ENCODE measurements at places on chromosomes 7 and 10.

DNA sequence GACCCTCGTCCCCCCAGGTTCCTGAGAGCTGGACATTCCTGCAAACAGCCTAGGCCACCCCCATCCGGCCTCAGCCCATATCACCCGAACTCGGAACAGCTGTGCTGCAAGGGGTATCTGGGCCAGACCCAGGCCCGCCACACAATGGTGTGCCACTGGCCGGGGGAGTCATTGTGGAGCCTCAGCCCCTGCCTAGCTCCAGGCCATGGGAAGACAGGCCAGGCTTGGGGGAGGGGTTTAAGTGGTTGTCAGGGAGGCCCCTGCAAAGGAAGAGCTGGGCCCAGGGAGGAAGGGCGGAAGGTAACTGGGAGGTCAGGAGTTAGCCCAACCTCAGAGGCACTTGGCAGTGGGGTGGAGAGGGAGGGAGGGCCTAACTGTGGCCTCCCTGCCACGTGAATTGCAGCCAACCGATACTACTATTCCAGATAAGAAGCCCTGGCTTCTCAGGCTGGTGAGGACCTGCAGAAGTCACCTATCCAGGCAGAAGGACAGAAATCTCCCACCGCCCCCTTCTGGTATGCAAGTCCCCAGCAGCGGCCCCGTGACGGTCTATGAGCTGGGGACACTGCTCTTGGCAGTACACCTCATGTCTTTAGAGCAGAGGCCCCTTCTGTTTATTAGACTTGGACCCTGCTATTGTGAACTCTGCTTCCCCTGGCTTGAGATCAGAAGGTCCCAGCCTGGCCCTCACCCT lies 26.8 kb downstream of the VSIR start:
- DNase-seq, result no peak

DNA sequence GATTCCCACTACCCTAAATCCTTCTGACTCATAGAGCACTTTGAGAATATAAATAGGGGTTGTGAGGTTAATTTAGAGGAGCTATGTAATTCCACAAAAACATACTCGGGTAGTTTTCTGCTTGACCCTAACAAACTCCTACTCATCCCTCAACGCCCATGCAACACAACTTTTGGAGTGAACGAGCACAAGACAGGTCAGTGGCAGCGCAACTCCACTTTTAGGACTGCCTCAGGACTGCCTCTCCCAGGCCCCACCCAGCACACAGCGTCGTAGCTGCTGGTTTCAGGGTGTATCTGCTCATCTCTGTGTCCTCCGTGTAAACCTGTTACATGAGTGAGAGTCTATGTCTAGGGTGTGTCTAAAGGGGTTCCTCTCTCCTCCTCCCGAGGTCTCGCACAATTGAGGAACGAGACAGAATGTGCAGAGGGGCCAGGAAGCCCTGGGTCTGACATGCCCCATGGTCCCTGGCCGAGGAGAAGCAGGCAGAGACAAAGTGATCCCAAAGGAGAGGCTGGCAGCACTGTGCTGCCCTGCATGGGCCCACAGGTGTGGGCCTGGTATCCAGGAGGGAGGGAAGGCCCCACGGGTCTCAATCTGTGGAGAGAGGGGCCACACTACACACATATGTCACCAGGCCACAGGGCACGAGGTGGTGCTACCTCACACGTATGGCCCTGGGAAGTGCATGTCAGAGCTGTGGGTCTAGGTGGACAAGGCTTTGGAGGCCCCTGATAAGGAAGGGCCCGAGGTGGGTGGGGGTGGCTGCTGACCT lies 45.5 kb downstream of the CAMK2B start:
- DNase-seq, result no peak

DNA sequence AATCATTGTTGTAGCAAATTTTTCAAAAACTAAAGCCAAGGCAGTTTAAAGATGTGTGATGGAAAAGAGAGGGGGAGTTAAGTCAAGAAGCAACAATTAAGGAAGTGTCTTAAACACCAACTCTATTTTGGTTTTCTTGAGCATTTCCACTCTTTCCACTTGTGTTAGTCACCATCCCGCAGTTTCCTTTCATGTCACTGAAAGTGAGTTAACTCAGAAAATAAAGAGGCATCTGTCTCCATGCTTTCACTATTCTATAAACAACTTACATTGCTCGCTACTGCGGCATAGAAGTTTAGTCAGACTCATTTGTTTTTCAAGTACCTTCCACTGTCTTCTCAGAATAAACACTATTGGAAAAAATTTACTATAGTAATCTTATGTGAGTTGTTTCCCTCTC lies 284.9 kb upstream of the SEMA3D start:
- no peak for DNase-seq

GRCh38 chr10:61475449-61475873 lies 22.3 kb upstream of the TMEM26 start:
- no peak for DNase-seq

GRCh38 chr10:24884316-24884715 lies 68.1 kb downstream of the PRTFDC1 start:
- DNase-seq, result no peak

- DNase-seq, result no peak
Observed at GRCh38 chr10:43821103-43821502, 172.4 kb upstream of the ZNF32 start.

DNA sequence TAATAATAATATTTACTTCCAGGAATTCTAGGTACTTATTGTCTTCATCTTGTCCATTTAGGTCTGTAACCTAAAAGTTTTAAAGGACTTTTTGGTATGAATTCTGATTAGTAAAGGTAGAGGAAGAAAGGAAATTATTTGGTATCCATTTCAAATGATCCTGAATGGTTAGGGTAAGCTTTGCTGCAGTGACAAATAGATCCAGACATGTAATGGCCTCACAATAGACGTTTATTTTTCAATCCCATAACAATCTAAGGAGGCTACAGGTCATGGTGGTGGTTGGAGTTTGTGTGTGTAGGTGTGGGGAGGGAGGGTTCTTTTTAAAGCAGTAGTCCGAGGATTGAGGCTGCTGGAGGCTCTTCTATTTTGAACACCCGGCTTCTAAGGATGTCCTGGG lies 5.3 kb downstream of the FBH1 start:
- no peak for DNase-seq

DNA sequence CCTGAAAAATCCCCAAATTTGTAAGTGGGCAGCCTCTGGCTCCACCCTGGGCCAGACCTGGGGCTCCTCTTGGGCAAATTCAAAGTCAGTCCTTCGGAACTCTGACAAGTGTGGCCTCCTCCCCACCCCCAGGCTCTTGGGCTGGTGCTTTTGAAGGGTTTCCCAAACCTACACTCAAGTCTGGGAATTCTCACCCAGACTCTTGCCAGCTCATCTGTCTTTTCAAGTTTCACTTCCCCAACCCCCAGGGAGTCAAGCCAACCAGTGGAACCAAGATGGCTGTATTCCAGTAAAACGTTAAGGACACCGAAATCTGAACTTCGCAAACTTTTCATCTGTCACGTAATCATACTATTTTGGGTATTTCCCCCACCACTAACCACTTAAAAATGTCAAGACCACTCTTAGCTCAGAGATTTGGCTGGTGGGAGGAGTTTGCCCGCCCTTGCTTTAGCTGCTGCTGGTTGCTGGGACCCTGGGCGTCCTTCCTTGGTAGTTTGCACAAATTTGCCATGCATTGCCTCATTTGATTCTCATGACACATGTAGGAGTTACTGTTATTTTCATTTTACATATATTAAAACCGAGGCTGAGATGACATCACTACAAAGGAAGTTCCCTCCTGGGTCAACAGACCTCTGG lies 1.7 kb upstream of the MYO1G start:
- DNase-seq, result no peak

GRCh38 chr7:36946401-36946739 lies 222.1 kb upstream of the AOAH start:
- DNase-seq, result no peak

GRCh38 chr7:4270268-4270667 lies 411.8 kb upstream of the FOXK1 start:
- DNase-seq, result no peak

DNA sequence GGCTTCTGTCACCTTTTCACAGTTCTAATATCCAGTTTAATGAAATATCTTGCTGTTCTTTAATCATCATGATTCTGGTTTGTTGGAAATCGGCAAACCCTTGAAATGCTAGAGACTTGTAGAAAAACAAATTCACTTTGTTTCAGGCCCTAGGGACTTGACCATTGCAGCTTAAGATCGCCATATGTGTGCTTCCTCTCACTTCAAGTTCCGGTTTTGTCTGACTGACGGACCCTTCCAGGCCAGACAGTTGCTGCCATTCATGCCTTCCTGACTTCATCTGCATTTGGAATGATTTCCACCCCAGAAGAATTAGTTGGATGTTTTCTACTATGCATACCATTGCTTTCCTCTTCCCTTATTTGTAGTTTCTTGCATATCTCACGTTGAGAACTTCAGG lies 125.6 kb downstream of the CELF2 start:
- no peak for DNase-seq

DNA sequence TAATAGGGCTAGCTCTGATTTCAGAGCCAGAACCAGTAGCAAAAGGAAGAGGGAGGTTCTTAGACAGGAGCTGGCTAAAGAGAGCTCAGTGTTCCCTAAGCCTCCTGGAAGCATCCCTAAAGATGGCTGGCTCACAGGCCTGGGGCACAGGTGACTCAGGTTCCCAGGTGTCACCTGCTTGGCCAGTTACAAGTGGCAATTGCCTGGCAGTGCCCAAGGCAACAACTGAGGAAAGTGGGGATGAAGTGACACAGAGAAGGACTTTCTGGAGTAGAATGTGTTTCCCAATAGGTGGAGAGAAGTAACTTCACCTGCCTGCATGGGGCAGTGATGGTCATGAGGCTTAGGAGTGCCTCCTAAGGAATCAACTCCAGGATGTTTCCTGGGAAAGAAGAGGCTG lies 66.5 kb upstream of the EEPD1 start:
- DNase-seq, result no peak

GRCh38 chr10:103576862-103577261 lies 83.4 kb downstream of the NEURL1 start:
- DNase-seq, result no peak

GRCh38 chr10:69686866-69687265 lies 56.8 kb downstream of the FAM241B start:
- DNase-seq, result no peak

DNA sequence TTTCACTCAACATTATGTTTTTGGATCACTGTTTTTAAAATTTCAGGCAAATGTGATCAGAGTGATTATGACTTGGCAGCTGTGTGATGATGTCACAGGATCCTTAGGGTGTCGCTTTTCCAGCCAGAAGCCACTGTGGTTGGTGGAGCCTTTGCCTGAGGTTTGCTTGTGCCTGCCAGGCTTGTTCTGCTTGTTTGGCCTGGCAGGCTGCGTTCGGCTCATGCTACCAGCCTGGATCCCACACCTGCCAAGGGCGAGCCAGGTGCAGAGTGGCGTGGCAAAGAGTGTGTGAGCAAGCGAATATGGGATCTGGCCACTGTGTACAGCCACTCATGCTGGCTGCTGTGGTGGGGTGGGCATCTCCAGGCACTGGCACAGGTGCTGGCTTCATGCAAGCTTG lies 55.7 kb downstream of the ADK start:
- no peak for DNase-seq

GRCh38 chr10:16297642-16298041 lies 139.2 kb upstream of the PTER start:
- DNase-seq, result no peak

DNA sequence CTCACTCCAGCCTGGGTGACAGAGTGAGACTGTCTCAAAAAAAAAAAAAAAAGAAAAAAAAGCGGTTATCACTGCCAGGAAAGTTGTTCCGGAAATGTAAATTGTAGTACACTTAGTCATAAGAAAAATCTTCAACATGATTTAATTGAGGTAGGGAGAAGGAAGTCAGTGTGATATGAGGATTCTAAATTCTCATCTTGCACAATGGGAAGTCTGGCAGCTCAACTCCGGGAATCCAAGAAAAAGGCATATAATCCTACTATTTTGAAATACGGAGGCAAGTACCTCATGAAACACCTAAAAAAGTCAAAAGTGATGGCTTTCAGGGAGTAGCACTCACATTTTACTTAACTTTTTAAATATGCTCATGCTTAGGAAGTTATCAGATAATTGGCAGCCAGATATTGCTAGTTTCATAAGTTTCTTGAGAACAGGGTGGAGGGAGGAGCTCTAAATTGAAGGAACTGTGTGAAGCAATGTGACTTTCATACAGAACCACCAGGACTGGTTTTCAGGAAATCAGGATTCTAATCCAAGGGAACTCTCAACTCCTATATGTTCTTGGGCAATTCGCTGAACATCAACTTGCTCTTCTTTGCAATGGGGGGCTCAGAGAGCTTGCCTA lies 2.7 kb upstream of the C7orf25 start:
- DNase-seq, result no peak

DNA sequence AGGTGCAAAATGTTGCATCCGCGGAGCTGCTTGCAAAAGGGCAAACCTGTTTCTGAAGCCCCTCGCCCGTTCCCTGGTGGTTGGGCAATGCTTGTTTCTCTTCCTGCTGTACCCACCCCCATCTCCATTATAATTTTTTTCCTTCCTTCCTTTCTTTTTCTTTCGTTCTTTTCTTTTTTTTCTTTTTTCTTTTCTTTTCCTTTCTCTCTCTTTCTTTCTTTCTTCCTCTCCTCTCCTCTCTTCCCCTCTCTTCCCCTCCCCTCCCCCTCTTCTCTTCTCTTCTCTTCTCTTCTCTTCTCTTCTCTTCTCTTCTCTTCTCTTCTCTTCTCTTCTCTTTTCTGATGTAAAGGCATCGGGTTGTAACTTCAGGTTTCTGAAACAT lies 278.2 kb downstream of the GATA3 start:
- DNase-seq, result no peak

DNA sequence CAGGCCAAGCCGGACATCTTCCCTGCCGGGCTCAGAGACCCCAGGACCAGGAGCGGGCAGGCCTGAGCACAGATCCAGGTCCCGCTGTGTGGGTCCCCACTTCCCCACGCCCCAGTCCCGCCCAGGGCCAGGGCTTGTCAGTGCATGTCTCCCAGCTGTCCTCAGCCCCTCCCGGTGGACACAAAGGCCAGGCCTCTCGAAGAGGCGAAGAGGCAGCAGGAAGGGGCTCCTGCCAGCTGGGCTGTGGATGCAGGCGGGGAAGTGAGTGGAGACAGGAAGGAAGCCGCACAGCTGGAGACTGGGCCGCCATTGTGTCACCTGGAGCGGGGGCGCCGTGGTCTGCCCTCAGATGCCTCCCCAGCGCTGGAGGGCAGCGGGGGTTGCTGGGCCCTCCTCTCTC lies 4.8 kb downstream of the GRIFIN start:
- no peak for DNase-seq

GRCh38 chr7:8197994-8198698 lies 63.8 kb downstream of the ICA1 start:
- no peak for DNase-seq

- no peak for DNase-seq
Observed at GRCh38 chr7:20218279-20218678, 1.1 kb upstream of the MACC1 start.

DNA sequence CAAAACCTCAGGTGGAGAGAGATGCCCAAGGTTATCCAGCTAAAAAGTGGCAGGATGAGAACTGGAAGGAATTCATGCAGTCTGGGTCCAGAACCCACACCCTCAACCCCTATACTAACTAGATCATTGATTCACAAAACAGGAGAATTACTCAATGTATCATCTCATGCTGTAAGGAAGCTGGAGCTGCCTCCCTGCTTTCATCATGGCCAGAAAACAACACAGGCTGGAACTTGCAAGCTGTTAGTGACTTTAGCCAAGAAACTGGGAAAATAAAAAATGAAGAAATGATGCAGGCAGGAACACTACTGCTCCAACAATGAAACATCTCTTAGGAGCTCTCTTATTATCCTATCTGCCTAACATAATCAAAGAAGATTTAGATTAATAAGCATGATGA lies 619.8 kb upstream of the CELF2 start:
- no peak for DNase-seq

- no peak for DNase-seq
Observed at GRCh38 chr7:148395990-148396716, 194.4 kb upstream of the C7orf33 start.
